SW 1271 (cell line): ENCODE measurements at places on chromosomes 3 and 15.

DNA sequence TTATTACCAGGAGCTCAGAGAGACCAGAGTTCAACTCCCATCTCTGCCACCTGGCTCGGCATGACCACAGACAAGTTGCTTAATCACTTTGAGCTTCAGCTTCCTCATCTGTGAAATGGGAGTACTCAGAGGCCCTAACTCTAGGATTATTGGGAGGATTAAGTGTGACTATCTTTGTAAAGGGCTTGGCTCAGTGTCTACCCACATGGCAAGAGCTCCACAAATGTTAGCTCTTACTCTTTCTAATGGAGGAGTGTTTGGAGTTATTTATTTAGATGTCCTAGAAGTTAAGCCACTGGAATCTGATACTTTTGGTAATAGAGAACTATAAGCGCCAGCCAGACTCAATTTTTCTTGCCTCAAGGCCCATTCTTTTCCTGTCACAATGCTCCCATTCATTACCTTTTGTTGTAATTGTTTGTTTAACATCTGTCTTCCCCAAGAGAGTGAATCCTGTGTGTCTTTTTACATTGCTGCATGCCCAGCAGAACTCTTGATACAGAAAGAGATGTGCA lies 12.3 kb upstream of the LMCD1 start:
- no peak for DNase-seq

DNA sequence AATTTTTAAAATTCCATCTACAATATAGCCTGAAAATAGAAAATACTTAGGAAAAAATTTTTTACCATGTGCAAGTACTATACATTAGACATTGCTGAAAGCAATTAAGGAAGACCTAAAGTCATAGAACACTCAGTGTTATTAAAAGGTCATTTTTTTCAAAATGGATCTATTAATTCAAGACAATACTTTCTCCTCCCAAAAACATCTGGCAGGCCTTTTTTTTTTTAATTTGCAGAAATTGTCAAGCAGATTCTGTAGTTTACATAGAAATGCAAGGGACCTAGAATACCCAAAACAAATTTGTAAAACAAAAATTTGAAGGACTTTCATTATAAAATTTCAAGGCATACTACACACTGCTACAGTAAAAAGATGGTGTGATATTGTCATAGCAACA lies 238.4 kb upstream of the VEPH1 start:
- DNase-seq, result no peak

DNA sequence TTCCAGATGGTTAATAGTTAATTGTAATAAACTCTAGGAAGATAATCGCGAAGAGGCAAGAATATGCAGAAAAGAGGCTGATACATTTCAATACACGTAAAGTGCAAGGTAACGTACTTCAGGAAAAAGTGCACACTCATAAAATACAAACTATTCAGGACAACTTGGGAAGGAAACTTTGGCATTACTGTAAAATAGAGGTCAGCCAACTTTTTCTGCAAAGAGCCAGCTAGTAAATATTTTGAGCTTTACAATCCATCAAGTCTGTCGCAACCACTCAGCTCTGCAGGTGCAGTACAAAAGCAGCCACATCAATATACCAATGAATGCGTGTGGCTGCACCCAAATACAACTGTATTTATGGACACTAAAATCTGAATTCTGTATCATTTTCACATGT lies 51.6 kb upstream of the THUMPD3 start:
- DNase-seq, result no peak

DNA sequence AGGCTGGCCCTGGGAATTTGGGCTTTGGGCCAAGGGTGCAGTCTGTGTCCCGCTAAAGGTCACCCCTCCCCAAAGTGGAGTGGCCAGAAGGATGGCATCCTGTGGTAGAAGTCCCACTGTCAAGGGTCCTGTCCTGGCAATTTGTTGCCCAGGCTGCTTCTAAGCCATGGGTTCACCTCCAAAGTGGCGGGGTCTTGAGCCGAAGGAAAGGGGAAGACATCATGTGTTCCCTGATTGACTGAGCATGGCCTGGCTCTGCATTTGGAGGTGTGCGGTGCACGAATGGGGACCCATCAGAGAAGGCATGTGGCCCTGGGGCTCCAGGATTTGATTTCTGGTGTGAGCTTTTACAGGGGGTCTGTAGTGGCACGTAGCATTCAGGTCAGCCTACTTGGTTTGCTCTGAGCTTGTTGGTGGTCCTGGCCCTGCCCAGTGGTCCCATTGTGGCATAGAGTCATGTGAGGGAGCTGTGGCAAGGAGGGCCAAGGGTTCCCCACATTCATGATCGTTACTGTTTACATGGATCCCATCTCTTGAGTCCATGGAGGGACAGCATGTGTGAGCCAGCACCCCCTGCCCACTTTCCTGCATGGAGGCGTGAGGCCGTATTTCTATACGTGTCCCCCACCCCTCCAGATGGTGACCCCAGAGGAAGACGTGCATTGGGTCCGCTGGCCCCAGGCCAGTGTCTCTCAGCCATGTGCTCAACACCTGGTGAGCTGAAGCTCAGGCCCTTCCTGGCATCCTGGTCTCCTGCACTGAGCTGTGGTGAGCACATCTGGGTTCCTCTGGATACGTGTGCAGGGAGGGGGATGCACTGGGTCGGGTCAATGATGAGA lies 225.1 kb downstream of the SNRPN start:
- no peak for DNase-seq

- DNase-seq, result no peak
These were observed 23.9 kb upstream of the PLSCR4 start for GRCh38 chr3:146274833-146275232.

DNA sequence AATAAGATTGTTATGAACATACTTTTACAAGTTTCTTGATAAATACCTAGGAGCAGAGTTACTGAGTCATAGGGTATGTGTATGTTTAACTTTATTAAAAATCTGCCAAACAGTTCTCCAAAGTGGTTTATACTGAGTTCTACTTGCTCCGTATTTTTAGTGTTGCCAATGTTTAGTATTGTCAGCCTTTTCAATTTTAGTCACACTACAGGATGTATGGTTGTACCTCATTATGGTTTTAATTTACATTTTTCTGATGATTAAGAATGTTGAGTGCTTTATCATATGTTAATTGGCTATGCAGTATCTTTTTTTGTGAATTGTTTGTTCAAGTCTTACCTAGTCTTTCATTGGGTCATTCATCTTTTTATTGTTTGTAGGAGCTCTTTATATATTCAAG lies 4.3 kb downstream of the TMOD3 start:
- no peak for DNase-seq

DNA sequence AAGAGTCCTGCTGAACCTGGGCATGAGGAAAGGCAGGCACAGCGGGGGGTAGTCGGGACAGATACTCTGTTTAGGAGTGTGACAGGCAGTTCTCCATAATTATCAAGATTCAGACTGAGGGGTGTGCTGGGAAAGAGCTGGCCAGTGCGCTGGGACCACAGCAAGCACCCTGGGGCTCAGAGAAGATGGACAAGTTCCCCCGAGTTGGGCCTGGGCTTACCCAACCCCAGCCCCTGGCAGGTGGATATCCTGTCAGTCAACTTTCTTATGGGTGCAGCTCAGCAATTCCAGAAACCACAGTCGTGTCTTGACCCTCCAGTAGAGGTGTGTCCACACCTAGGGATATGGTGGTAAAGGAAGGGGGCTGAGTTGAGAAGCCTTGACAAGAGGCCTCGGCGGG lies 49.2 kb upstream of the PRR20G start:
- DNase-seq, result no peak

GRCh38 chr3:20250786-20251185 lies 64.8 kb upstream of the SGO1 start:
- no peak for DNase-seq
